Stimulated activated CD4-positive, alpha-beta T cell treated with anti-CD3 and anti-CD28 coated beads, Interleukin-1b, Interleukin-23, amount 100 ng/mL, for 1 hour (primary cell): ENCODE measurements at places on chromosomes 1 and 21.

GRCh38 chr1:79899914-79900313 lies 893.4 kb upstream of the ADGRL4 start:
- DNase-seq = no peak

GRCh38 chr1:23601135-23601967 lies 42.0 kb upstream of the ID3 start:
- DNase-seq = no peak

DNA sequence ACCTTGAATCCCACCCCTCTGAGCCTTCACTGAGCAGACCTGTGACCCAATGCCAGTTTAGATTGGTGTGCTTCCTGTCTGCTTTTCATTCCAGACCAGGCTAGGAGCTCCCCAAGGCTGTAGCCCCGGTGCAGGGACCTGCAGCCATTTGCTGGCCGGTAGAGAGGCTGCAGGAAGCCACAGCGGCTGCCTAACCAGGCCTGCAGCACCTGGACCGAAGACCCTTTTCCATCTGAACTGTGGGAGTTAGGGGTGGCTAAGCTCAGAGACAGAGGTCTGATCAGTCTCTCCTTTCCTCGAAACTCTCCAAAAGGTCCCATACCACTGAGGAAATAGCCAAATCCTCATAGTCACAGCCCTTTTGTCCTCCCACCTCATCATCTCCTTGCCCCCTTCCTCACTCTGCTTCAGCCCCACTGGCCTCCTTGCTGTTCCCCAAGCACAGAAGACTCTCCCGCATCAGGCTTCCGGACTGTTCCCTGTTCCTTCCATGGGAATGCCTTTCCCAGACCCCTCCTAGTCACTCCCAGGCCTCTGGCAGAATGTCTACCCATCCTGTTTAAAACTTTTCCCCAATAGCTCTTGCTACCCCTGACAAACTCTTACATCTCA lies 674 bp upstream of the TTC4 start:
- DNase-seq = no peak

DNA sequence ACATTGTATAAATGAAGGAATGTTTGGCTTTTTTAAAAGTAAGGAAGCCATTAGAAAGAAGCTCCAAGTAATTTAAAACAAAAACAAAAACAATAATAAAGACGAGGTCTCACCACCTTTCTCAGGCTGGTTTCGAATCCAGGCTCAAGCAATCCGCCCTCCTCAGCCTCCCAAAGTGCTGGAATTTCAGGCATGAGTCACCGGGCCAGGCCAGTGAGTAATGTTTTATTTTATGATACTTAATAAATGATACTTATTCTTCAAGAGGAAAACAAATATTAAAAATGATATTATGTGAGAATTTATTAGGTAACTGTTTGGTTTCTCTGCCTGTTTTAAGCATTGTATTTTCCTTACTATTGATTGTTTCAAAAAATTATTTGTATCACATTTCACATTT lies 201.4 kb upstream of the BRINP3 start:
- no peak for DNase-seq

DNA sequence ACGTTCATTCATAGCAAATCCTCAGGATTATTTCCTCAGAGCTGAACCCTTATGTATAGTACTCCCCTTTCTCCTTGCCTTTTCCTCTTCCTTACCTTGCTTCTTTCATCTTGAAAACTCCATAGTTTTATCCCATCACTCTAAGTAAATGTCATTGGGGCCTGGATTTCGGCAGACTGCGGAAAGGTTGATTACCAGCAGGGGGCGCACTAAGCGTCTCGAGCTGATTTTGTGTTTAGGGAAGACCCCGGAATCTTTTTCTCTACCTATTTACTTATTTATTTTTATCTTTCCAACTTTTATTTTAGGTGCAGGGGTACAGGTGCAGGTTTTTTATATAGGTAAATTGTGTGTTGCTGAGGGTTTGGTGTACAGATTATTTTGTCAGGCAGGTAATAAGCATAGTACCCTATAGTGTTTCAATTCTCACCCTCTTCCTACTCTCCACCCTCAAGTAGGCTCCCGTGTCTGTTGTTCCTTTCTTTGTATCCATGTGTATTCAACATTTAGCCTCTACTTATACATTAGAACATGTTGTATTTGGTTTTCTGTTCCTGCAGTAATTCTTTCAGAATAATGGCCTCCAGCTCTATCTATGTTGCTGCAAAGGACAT lies 11.4 kb upstream of the MTARC1 start:
- no peak for DNase-seq

DNA sequence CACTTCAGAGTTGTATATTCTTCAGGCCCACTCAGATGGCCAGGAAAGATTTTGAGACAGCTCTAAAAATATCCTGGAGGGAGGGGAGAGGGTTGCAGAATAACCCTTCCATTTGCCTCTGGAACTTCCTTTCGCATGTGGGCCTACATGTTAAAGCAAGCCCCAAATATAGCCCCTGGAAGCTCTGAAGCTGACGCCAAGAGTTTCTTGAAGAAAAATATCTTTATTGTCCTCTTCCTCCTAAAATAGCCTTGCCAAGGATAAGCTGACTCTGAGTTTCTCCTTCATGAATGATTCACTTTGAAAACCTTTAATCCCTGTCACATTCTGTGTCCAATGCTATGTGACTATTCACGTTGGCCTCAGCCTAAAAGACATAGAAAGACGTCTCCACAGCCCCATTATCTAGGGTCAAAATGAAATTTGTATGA lies 6.4 kb downstream of the C1orf116 start:
- DNase-seq = no peak
